ENCODE measurements at places on chromosomes 6 and 20. TPM values are rescaled to one million over a fixed set of nuclear protein-coding genes. Genes with fewer than 3 reads are reported as not detected.

- no peak for DNase-seq
These were observed at the start of gene SIRPB1 for GRCh38 chr20:1619861-1620444. Gene SIRPB1 (minus strand): TSS chr20:1620009. CDS start chr20:1619944, 65 bp downstream.

DNA sequence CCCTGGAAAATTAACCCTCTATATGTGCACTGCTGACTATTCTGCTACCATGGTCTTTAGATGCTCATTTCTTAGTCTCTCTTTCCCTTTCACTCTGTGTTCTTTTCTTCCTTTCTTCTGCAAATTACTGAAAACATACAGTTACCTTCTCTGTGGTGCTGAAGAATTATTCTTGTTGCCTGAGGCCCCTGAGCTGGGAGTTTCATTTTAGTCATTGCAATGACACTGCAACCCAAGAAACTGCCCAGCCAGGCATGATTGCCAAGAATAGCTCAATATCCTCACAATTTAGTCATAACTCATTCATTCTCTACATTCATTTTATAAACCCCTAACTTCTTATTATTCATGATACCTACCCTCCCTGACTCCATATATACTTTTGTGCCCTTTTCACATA is 245.8 kb upstream of the RAB32 start:
- no peak for DNase-seq

DNA sequence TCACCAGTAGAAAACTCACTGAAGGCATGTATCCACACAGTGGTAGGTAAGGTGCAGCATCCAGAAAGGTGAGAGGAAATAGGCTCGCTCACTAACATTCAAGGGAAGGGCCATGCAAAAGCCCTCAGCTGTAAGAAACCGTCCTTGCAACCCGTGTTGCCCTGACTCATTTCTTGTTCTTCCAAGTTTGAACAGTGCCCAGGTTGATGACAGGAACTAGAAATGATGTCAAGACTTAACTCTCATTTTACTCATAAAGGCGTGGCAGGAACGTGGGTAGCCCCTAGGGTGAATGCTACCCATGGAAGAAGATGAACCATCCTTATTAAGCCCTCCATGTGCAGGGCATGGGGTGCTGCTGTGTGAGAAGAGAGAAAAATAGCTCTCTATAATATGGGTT is 187.6 kb downstream of the CD83 start:
- no peak for DNase-seq

Gene FOXF2
- polyA plus RNA-seq: 0.23 TPM

Gene HLA-DRB5
- polyA plus RNA-seq: 46.3 TPM

Gene TRIM15
- polyA plus RNA-seq: 0.62 TPM

Gene LRRN4
- polyA plus RNA-seq: 15.3 TPM

DNA sequence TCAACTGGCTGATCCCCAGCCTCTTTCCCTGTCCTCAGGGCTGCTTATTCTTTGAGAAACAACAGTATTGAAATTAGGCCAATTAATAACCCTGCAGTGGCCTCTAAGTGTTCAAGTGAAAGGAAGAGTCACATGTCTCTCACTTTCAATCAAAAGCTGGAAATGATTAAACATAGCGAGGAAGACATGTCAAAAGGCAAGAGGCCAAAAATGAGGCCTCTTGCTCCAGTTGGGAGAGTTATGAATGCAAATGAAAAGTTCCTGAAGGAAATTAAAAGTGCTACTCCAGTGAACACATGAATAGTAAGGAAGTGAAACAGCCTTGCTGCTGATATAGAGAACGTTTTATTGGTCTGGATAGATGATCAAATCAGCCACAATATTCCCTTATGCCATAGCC is 131.5 kb downstream of the MACROD2 start:
- no peak for DNase-seq

Gene CTCFL
- 1.6 TPM for polyA plus RNA-seq

Gene GRM1
- polyA plus RNA-seq: 0.19 TPM

Gene MATN4
- polyA plus RNA-seq: 0.52 TPM

DNA sequence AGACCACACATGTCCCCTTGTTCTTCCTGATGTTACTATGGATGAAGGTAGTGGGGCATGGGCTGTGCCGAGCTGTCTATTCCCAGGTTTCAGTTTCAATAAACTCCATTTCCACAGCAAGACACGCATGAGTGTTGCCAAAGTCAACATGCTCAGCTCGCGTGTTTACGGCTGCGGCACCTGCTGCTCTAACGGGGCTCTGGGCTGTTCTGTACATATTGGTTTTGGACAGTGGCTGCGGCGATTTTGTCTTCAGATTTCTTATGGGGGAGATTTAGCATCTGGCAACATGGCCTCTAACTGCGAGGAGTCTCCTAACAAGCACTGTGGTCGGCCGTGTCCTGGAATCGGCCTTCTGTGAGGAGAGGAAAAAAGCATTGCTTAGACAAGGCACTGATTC is 58.6 kb downstream of the TMEM242 start:
- DNase-seq: no peak

- DNase-seq: no peak
These were observed 4.7 kb upstream of the SLC17A4 start for GRCh38 chr6:25749837-25750236.

Data from left renal cortex interstitium (tissue), 4 donors.